ENCODE measurements at places on chromosomes 1 and 21.

- DNase-seq, result no peak
These were observed 1.6 kb upstream of the METTL18 start for GRCh38 chr1:169796274-169796810.

- DNase-seq, result no peak
These were observed 94.4 kb downstream of the SH3GLB1 start for GRCh38 chr1:86798608-86799291.

DNA sequence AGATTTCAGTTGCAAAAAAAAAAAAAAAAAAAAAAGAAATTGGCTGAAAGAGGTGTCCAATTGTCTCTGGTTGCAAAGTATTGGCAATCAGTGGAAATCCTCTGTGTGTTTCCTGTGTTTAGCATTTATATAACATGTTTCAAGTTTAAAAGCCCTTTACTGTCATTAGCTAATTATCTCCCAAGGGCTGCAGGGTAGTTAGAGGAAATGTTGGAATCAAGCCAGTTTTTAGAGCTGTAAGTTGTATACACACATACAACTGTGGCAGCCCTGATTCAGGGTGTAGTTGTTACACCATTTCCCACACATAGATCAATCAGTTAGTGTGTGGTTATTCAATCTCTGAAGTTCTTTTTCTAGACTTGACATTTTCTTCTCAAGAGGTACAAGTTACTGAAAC, 8.9 kb upstream of the ZNF326 start:
- no peak for DNase-seq

GRCh38 chr1:230913496-230913895, 45.2 kb upstream of the C1orf198 start:
- DNase-seq, result no peak

- no peak for DNase-seq
These were observed 7.2 kb upstream of the FBXO28 start for GRCh38 chr1:224106568-224107281.

GRCh38 chr1:55632058-55632457, 416.9 kb upstream of the USP24 start:
- DNase-seq, result no peak

GRCh38 chr1:216437603-216438002, 14.4 kb upstream of the USH2A start:
- DNase-seq, result no peak

GRCh38 chr1:148372731-148373130, 110.4 kb downstream of the PPIAL4G start:
- DNase-seq, result no peak

DNA sequence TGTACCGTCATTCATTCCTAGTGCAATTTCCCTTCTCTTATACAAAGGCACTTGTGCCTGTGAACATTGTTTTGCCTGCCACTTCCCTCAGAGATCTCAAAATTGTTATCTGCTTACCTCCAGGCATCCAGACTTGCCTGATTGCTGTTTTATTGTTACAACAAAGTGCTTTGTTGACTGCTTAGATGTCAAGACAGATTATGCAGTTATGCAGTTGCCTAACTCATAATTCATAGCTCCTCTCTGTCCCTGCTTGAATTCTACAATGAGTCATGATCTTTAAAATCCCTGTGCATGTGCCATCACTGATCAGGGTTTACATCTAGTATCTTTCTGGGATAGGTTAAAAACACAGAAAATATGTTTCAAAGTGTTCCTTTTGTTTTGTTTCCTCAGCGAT, 24.5 kb downstream of the CXADR start:
- DNase-seq, result no peak

- no peak for DNase-seq
These were observed 41.4 kb upstream of the PCBP3 start for GRCh38 chr21:45602106-45602505.

DNA sequence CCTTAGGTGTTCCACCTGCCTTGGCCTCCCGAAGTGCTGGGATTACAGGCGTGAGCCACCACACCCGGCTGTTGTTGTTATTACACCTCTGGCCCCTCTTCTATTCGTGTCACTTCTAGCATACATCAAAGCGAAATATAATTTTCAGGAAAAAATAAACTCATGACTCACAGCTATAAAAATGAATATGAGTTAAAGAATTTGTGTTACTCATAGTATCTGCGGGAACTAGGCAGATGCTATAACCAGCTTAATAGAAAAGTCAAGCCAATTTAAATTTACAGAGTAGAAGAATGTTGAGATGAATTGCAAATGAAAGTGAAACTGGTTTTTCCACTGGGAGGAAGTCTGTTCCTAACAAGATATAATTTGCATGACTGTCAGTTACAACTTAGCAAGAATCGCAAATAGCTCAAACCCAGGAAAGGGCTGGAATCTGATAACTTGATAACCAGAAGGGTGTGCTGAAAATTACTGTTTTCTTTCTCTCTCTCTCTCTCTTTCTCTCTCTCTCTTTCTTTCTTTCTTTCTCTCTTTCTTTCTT, 11.2 kb downstream of the OR2W3 start:
- no peak for DNase-seq

GRCh38 chr1:243415663-243416408, 160.0 kb downstream of the SDCCAG8 start:
- no peak for DNase-seq

GRCh38 chr1:201011616-201012015, 11.9 kb downstream of the KIF21B start:
- no peak for DNase-seq

DNA sequence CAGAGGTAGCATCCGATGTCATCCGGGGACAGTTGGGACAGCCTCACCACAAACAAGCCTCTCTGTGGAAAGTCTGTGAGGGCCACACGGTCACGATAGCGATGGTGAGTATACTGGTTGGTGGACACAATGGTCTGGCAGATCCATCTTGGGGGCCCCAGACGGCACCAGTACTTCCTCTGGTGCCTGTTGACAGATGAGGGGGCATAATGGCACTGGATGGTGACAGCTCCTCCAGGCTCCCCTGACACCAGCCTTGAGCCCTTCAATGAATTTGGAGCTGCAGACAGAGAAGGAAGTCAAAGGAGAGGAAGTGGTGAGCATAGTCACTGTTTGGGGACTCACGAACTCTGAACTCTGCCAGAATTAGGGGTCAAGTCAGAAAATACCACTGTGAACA, 8.0 kb downstream of the FCAMR start:
- DNase-seq, result no peak

DNA sequence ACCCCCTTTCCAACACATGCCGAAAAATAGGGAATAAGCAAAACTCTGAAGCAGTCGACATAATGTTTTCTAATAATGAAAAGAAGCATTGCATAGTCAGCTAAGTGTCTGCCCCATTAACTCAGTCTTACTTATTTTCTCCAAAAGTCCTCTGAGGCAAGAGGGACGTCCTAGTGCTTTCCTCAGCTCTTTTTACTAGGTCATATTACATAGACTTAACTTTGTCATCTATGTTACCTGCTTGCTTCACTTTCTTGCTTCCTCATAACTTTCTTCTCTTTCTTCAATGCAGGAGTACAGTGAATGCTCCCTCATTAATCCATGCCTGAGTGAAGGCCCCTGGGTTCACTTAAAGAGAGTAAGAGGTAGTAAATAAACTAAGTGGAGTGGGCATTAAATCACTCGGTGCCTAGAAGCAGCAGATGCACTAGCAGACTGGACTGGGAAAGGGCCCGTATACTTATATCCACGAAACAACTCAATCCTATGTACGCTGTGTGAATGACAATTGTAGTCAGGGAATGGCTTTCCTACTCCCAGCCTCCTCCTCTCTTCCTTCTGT, 210.5 kb upstream of the SPAG17 start:
- no peak for DNase-seq

DNA sequence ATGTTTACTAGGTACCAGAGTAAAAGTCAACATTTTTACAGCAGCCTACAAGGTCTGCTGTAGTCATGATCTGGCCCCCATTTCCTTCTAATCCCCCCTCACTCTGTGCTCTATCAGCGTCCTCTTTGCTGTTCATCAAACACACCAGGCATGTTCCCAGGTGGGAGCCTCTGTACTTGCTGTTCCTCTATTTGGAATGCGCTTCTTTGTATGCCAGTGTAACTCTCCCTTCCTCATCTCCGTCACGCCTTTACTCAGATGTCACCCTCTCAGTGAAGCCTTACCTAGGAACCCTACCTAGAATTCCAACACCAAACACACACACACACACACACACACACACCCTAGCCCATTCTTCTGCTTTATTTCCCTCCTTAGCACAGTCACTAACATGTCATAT, 21.0 kb downstream of the TP53BP2 start:
- DNase-seq, result no peak

- no peak for DNase-seq
These were observed 45.3 kb upstream of the MAN1A2 start for GRCh38 chr1:117321680-117322609.

DNA sequence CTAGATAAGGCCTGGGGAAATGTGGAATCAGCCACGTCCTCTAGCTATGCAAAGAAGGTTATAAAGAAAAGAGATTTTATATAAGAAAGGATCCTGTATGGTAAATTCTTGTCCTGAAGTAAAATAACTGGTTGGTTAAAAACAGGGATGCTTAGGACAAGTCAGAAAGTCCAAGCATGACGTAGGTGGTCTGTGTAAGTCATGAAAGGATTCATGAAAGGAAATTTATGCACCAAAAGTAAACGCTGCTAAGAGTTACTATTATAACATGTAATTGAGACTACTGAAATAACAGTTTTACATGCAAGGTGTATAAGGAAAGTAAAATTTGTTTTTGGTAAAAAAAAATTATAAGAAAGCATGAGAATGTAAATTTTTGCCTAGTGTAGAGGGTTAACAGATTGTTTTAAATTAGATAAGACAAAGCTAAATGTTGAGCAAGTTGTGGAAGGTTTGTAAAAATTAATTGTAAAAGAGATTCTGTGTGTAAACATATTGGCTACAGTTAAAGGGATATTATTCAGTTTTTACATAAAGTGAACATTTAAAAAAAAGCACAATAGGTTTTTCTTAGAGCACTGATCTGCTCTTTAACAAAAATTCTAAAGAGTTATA, 43.9 kb downstream of the PIGK start:
- DNase-seq, result no peak

DNA sequence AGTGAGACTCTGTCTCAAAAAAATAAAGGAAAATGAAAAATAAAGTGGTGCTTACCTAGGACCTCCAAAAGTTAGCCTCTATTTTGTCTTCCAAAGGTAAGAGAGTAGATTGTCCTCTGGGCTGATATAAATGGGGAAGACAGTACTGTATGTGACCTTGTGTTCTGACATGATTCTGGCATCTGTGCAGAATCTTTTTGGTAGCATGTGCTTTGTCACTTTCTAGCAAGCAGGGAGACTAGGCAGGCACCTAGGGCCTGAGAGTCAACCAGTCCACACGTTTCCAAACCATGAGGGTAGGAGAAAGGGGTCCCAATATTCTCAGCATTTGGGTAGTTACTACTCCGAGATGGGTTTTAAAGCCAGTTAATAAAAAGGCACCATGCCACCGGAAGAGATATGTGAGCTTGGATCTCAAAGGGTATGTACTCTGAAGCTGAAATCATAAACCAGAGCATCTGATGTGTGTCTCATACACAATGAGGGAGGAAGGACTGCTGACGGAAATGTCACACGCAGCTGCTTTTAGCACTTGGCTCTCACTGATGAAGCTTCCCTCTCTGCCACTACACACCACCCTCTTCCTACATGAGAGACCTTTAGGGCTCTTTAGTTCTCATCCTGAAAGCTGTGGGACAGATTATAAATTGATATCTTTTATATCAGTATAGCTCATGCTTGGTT, 27.0 kb upstream of the SLC16A1 start:
- DNase-seq, result no peak

DNA sequence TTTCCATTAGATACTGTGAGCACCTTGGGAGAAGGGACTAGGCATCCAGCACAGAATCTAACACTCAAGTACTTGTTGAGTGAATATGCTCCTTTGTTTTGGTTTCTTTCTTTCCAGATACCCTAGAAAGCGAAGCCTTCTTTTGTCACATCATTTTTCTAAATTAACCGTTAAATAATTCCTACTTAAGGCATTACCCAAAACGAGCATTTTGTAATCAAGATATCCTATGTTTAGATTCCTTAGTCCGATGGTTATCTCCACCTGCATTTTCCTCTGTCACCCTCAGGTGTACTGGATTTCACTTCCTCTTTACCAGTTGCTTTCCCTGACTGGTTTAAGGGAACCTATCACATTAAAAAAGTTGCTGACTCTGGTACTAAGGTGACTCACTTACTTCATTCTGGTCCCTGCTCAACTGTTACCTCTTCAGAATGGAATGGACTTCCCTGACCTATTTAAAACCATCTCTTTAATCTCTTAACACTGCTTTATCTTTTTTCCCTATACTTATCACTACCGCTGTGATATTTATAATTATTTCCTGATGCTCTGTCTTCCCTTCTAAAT, 3.2 kb downstream of the B3GALNT2 start:
- DNase-seq, result no peak

- no peak for DNase-seq
These were observed at the start of gene LPAR3 for GRCh38 chr1:84892705-84893618. LPAR3 (minus strand) TSS chr1:84893206; CDS start chr1:84866120, 27,086 bp downstream.

DNA sequence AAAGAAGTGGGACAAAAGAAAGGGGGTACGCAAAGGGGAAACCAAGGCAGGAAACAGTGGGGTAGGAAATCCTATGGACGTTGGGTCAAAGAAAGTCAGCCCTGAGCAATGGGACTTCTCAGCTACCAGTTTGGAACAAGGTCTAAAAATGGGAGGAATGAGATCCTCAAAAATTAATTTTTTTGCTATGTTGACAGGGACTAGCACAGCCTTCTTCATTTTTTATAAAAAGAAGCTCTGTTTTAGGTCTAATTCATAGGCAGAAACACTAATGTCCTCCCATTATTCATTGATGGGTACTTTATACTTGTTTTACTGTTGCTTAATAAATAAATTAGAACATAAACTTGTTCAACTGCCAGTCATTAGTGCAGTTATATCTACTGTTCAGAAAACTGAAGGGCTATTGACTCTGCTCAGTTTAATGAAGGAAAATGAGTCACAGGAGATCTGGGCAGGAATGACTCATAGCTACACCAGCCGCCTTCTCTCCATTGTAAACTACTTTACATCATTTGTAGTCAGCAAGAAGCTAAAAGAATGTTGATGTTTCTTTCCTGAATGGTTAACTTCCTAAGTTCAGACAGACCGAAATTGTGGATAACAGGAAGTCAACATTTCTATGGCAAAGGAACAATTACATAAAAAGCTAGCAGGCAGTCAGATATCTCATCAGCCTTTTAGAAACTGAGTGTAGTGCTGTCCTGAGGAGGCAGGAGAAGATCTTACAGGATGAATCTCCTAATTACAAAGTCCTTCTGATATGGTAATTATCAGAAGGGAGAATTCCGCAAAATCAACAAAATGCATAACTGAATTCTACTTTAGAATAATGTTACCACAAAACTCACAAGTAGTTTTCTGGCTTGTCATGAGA, 356.4 kb upstream of the PKN2 start:
- no peak for DNase-seq

DNA sequence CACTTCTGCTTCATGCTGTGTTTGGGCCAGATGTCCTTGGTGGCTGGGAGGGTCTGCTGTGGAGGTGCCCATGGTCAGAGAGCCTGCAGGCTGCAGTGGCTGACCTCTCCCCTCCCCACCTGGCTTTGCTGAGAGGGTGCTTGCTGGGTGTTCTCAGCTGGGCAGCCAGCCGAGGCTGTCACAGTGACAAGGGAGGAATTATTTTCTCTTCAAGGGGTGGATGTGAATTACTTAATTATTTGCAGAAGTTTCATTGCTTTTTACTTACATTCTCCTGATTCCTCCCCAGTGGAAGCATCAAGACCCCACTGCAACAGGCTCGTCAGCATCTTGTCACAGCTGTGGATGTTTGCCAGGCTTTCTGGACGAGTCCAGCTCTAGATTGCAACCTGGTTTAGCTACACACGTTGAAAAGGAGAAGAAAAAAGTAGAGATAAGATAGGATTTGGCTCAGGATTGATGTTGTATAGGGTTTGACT, 70.3 kb downstream of the GALNT2 start:
- DNase-seq, result no peak
